Stimulated activated naive CD4-positive, alpha-beta T cell treated with Interleukin-2 at 50 U/mL for 16 hours (primary cell): ENCODE measurements at places on chromosomes 3 and 15.

GRCh38 chr3:29568355-29568754, 287.5 kb downstream of the RBMS3 start:
- DNase-seq, result no peak

DNA sequence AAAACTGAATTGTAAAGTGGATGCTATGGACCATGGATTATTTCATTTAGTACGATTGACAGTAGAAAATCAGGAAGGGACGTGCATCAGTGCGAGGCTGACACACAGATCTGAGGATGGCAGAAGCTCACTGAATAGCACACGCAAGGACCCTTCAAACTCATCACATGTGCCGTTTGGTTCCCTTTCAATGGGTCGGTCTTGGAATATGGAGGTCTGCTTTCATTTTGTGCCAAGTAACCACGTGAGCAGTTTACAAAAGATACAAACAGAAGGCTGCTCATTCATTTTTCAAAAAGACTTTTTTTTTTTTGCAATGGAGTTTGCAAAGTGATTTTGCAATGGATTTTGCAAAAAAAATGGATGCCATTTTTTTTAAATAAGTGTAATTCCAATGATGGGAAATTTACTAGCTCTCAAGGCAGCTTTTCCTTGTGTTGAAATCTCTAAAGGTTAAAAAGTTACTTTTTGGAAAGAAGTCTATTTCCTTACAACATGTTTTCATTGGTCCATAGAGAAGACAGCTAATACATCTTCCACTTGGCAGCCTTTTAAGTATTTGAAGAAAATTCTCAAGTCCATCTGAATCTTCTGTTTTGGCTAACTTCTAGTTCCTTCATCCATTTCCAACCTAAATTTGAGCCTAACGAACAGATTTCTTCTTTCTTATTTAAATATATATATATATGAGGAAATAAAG, 392.3 kb upstream of the TPRG1 start:
- no peak for DNase-seq

GRCh38 chr3:103337179-103337845, 902.5 kb downstream of the ZPLD1 start:
- DNase-seq, result no peak

DNA sequence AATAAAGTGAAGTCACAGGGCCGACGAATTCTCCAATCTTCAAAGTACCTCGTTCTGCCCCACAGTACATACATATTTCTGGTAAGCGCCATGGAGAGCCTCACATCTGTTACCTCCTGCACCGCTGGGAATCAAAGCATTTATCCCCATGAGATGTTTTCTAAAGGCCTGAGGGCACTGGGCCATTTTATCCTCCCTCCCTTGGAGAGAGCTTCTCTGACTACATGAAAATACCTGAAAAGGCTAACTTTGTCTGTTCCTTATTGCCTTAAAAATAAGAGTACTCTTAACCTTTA, 148.1 kb downstream of the RORA start:
- DNase-seq, result no peak

- no peak for DNase-seq
These were observed 1.1 kb upstream of the ZBTB38 start for GRCh38 chr3:141367038-141367730.

- DNase-seq, result no peak
These were observed 117.7 kb upstream of the FOXB1 start for GRCh38 chr15:59886441-59886840.
